ENCODE measurements at places on chromosomes 4 and X. TPM values are rescaled to one million over a fixed set of nuclear protein-coding genes. Genes with fewer than 3 reads are reported as not detected.

- no peak for DNase-seq
Measured at GRCh38 chr4:157170321-157170720, 50.2 kb upstream of the GRIA2 start.

DNA sequence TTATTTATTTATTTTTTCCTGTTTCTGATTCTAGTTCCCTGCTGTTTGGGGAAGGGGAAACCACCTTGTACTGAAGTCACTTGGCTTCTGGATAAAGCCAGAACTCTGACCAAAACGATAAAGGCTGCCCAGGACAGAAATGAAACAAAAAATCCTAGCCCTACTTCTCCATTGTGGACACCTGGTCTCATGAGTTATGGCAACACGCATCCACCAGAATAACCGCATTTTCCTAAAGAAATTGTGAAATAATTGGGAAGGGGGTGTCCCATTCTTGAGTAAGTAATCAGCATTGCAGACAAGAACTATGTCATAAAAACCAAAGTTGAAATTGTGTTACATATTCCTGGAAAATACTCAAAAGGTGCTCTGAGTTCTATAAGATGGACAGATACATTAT lies 42.1 kb downstream of the SLC9A7 start:
- no peak for DNase-seq

DNA sequence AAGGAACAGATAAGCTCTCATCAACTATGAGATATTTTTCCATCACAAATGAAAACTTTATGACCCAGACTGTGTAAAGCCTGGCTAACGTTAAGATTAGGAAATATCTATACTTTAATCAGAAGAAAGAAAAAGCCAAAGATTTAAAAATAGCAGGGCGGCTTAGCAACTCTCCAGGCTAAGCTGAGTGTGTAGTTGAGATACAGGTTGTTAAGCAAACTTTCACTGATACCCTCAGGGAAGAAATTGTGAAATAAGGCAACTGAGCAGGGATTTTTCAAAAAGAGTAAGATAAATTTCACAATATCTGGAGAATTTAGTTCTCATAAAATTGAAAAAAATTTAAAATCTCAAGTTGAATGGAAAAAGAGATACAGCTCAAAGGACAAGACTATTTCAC lies 382.0 kb downstream of the RAPGEF2 start:
- no peak for DNase-seq

- DNase-seq, result no peak
Measured at GRCh38 chr4:94591289-94591688, 139.5 kb downstream of the PDLIM5 start.

- DNase-seq, result no peak
Measured at GRCh38 chr4:76308548-76308947, 2.0 kb downstream of the STBD1 start.

DNA sequence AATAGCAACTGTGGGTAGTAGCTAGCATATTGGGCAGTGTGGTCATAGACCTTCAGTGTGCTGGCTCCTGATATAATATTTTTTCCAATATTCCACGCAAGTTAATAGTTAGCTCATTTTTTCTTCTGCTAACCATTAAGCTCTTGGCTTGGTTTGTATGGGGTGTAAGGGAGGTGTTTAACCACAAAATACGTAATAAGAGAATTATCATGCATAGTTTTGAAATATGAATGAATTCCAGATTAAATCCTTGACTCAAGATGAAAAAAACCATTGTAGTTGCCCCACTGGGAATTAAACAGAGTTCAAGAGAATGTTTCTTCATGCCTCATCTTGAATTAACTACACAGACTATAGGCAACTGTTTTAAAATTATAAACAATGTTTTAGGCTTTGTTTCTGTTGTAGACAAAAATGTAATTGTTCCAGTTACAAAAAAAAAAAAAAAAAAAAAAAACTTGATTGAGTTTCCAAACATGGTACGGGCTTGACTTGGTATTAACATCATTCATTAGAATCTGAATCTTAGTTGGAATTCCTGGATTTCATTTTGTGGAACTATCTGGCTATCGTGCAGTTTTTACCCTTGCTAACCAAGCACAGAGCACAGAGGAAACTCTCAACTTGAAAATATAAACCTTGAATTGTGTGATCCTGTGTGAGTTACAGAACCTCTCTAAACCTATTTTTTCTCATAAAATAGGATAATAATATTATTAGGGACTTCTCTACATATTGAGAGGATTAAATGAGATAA lies 28.4 kb downstream of the CXCL1 start:
- DNase-seq, result no peak

- no peak for DNase-seq
Measured at GRCh38 chr4:155376387-155377268, at the start of gene MAP9. Gene MAP9, minus strand, starts transcription at chr4:155376965. Its CDS starts 1,115 bp downstream, at chr4:155375850.

DNA sequence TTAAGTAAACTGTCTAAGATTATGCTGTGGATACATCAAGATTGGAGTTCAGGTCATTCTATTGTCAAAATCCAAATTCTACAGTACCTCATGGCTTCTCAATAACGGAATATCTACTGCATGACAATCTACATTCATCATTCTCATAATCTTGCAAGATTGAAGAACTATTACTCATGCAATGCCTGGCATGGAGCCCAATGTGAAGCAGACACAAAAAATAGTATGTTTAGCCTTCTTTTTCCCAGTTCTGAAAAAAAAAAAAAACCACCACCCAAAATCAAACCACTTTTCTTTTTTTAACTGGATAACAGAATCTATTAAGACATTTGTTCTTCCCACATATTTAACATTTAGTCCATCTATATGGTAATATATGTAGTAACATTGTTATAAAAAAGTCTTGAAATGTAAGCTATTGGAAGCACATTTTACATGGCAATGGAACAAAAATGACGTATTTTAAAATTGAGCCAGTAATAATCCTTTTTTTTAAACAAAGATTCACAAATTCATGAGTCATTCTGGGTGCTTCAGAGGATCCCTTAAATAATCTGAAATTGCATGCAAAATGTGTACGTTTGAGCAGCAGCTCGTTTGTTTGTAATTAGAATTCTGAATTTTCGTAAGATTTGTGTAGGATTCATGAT lies 232.2 kb upstream of the FMR1 start:
- no peak for DNase-seq

DNA sequence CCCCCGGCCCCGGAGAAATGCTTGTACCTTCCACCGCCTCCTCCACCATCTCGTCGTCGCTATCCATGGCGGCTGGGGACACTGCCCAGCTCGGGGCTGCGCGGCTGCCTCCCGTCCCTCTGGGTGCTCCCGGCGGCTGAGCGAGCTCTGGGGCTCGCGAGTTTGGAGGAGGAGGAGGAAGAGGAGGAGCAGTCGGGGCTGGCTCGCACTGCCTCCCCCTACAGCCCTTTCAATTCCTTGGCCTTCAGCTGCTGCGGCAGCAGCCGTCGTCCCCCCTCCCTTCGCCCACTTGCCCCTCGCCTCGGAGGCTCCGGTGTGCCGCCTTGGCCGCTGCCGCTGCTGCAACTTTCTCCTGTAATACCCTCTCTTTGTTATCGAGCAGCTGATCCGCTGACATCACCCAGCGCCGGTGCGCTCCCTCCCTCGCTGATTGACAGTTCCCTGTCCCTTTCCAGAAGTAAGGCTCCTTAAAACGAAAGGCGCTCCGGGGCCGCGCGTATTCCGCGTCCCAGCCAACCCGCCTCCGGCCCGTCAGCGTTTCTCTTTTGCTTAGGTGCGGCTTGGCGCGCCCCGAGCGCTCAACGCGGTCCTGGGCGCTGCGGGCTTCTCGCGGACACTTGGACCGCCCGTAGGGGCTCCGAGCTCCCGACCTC lies at the start of gene SETD7:
TSS of gene SETD7 (minus strand) at position 149 of the 653 bp plus-strand sequence. CDS start at position 67, 82 bp downstream.
- DNase-seq, result peak; percentile 78

DNA sequence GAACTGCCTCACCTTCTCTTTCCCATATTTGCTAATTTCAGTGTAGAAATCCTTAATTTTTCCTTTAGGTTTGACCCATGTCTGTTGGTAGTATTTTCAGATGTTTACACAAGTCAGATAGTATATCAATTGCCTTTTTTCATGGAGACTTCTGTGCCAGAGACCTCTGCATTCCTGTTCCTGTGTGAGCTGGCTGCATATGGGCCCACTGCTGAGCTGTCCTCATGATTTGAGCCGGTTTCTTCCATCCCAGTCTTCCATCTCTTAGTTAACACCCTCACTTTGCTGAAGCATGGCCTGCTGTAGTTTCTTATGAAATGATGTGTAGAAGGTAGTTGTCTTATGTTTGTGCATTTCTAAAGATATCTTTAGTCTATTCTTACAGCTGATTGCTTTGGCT lies 40.0 kb downstream of the CDS1 start:
- DNase-seq, result no peak

DNA sequence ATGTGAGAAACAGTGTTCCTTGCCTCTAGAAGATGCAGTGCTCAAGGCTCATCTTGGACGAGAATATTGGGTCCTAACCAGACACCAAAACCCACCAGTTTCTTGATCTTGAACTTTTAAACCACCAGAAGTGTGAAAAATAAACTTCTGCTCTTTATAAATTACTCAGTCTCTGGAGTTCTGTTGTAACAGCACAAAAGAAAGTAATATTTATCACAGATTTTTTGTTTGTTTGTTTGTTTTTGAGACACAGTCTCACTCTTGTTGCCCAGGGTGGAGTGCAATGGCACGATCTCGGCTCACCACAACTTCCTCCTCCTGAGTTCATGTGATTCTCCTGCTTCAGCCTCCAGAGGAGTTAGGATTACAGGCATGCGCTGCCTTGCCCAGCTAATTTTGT lies 371.1 kb upstream of the NDST4 start:
- DNase-seq, result no peak

- no peak for DNase-seq
Measured at GRCh38 chrX:93673869-93674271, at the start of gene FAM133A. Gene FAM133A, plus strand, starts transcription at chrX:93674206. Its CDS starts 35,214 bp downstream, at chrX:93709420.

DNA sequence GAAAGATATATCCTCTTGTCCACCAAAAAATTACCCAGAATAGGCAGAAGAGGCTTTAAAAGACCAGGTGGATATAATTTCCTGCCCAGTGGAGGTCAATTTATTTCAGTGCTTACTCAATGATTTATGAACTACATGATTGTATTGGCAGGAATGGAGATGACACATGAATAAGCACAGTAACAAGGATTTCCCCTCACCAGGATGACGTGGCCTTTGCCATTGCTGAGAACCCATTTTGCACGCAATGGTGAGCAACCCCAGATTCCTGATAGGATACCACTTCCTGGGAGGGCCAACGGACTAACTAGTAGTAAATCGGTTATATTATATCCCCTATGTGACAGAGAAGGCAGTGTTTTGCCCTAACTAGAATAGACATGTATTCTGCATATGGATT lies 11.6 kb upstream of the TTC29 start:
- no peak for DNase-seq

GRCh38 chrX:38127961-38128360 lies 92.7 kb downstream of the SRPX start:
- no peak for DNase-seq

DNA sequence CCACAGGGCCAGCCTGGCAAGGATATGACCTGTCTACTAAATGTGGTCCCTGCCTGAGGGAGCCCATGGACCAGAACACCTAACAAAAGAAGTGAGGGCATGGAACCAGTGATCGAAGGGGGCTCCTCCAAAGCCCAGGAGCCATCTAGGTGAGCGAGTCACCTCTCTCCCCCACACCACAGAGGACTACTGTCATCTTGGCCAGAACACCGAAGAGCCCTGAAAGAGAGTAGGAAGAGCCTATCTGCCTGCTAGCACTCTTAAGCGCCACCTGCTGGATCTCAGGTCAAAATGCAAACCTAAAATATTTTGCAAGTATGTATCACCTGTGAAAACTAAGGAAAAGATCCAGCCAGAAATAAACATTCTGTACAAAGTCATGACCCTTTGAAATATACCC lies 137.9 kb upstream of the ZXDB start:
- DNase-seq, result no peak

DNA sequence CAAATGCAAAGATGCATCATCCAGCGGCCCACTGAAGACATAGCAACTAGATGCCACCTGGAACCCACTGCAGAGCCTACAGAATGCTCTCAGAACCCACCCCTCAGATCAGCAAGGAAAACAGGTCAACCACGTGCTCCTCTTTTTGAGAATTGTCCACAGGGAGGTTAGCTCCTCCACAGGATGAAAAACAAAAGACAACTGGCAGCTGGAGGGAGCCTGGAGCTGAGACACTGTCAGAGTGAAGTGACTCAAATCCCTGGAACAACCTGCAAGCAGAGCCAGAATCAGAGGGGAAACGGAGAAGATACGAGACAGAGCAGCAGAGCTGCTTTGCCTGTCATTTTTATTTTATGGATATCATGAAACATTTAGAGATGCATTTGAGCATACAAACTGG lies 277.6 kb downstream of the GASK1B start:
- no peak for DNase-seq

The LDB2 gene
- total RNA-seq, result not detected

The PRDM5 gene
- 13.0 TPM for total RNA-seq

Data from Caco-2 (cell line).